ENCODE measurements at places on chromosomes 16 and 17. TPM values are rescaled to one million over a fixed set of nuclear protein-coding genes. Genes with fewer than 3 reads are reported as not detected.

Gene ST6GALNAC2
- 14.3 TPM for total RNA-seq

Gene SALL1
- total RNA-seq = not detected

Gene KIF19
- not detected for total RNA-seq

Gene CSH2
- total RNA-seq = not detected

Gene CDRT15
- not detected for total RNA-seq

Gene ENPP7
- total RNA-seq = not detected

Gene AIPL1
- not detected for total RNA-seq

Gene SLC6A2
- total RNA-seq = not detected

Gene PRR11
- total RNA-seq = 25.8 TPM

Gene ATAD5
- 3.8 TPM for total RNA-seq

DNA sequence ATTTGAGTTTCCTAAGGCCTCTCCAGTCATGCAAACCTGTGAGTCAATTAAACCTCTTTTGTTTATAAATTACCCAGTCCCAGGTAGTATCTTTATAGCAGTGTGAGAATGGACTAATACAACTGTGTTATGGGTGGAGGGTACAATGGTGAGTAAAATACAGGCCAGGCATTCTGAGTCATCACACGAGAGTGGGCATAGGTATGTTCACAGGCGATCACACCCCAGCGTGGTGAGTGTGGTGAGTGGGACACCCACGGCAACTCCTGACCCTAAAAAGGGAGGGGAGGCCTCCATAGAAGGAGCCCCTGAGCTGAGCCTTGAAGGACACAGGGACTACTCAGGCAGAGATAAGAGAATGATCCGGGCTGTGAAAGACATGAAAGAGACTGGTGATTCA is 22.6 kb upstream of the MAPT start:
- no peak for DNase-seq

- DNase-seq = no peak
Measured at GRCh38 chr17:34758316-34758715, 178.9 kb downstream of the TMEM132E start.

DNA sequence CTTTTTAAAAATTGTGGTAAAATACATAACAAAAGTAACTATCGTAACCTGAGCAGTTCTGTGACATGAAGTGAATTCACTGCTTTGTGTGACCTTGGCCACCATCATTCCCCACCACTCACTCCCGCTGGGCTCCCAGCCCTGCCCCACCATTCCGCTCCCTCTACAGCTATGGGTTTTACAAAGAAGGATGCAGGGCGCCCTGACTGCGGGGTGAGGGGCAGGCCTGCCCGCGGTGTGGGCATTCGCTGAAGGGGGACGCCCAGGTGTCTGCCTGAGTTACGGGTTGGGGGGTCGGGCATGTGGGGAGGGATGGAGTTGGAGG is at the start of gene CEMP1:
TSS of gene CEMP1 (minus strand) at position 38 of the 325 bp plus-strand sequence. CDS start 335 bp downstream, outside the sequence.
- DNase-seq = no peak

DNA sequence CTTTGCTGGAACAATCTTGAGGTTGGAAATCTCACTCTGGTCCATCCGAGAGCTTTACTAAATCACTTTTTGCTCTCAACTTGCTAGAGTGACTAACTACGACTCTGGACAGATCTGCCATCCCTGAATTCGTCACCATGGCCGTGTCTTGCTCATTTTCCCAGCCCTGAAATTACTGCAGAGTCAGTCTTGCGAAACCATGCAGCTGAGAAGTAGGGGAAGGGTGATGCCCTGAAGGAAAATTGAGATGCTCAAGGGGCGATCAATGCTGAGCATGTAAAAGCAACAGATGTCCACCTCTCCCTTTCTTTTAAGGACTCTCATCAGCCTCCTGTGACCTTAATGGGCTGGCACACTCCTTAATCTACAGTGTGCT is 18.8 kb downstream of the PCTP start:
- DNase-seq = no peak

- no peak for DNase-seq
Measured at GRCh38 chr16:69465881-69466280, 41.5 kb downstream of the CYB5B start.

DNA sequence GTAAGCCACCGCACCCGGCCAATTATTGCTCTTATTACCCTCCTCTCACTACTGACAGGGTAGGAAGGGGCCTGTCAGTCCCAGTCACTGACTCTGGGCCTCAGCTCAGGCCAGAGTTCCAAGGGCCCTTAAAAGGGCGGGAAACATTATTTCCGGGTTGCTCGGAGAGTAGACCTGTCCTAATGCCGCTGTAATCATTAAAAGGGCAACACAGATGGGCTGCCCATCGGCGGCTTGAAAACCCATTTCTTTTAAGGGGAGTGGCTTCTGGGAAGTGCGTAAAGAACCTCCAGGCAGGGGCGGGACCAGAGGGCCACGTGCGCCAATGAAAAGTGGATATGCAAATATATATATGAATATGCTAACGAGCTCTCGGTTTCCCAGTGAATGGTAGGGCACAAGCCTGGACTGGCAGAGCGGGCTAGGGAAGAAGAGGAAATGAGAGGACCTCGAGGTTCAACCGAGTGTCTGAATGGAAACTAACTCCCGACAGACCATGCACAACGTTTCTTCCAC is 26.6 kb downstream of the PIPOX start:
- no peak for DNase-seq

GRCh38 chr17:2398182-2398581 is 2.7 kb downstream of the MNT start:
- no peak for DNase-seq

GRCh38 chr17:35748341-35748841 is 4.6 kb downstream of the GAS2L2 start:
- DNase-seq = no peak

GRCh38 chr17:14089179-14089578 is 19.9 kb downstream of the COX10 start:
- DNase-seq = no peak

- no peak for DNase-seq
Measured at GRCh38 chr16:66001432-66001831, 365.1 kb upstream of the CDH5 start.

GRCh38 chr17:64327201-64327930 is 63.3 kb downstream of the PECAM1 start:
- DNase-seq = no peak

GRCh38 chr16:50941681-50942080 is 199.8 kb downstream of the CYLD start:
- DNase-seq = no peak

- DNase-seq = no peak
Measured at GRCh38 chr16:57331355-57331754, 27.2 kb upstream of the CCL22 start.

- no peak for DNase-seq
Measured at GRCh38 chr16:74700116-74700437, 585 bp downstream of the MLKL start.

- DNase-seq = peak; percentile 83
Measured at GRCh38 chr17:39225959-39226683, 376 bp upstream of the STAC2 start.

DNA sequence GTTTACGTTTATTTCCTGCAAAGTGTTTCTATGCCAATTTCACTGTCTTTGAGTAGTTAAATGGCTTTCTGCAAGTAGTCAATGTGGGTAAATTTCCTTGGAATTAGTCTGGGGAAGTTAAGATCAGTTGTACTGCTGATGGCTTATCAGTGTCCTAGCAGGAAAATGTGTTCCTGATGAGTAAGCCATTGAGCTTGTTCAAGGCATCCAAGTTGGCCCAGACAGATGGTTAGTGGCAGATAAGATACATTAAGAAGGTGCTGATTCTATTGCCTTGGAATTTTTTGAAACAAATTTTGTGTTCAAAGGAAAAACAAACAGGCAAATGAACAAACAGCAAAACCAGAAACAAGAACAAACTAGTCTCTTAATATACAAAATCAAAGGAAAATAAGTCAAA is 258.4 kb downstream of the MAP2K6 start:
- DNase-seq = peak; percentile 29

DNA sequence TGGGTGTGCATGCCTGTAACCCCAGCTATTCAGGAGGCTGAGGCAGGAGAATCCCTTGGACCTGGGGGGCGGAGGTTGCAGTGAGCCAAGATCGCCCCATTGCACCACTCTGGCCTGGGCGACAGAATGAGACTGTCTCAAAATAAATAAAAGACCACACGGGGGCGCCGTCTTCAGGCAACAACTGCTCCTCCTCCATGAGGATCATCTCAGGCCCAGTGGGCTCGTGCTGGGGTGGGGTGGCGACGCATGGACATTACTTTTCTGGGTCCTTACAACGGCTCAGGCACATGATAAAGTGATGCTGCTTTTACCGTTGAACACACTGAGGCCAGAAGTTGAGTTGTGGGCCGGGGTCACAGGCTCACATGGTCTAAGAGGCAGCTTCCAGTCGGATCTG is 56.2 kb downstream of the PRMT7 start:
- DNase-seq = peak; percentile 40

GRCh38 chr17:56985371-56986162 is 7.6 kb downstream of the SCPEP1 start:
- no peak for DNase-seq

GRCh38 chr17:48037036-48037837 is at the start of gene COPZ2:
COPZ2 (minus strand) TSS chr17:48037797; CDS start chr17:48037777, 20 bp downstream.
- DNase-seq = no peak

DNA sequence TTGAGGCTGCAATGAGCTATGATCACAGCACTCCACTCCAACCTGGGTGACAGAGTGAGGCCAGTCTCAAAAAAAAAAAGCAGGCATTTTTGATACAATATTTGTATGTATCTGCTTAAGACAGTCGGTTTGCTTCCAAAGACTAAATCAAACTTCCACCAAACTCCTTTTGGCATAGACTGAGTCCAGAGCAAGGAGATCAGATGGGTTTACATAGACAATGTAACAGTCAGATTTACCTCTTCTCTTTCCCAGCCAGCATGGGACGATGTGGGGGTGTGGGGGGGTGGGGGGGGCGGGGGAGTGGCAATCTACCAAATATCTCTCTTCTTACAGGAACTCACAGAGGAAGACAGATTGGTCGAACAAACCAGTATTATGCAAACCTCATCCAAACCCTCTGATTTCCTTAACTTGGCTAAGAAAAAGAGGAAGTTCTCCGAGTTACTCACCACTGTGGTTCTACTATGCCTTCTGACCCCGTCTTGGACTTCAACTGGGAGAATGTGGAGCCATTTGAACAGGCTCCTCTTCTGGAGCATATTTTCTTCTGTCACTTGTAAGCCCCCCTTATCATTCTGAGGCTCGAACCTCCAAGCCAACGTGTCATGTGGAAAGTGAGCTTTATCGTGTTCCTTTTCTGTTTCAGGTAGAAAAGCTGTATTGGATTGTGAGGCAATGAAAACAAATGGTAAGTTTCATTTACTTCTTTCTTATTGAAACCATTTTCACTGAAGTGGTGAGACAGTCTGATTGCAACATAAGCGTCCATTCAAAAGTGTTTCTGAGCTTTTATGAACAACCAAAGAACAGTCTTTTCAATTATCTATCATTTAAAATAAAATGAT is at the start of gene MILR1:
TSS of gene MILR1 (plus strand) at position 451 of the 848 bp plus-strand sequence. CDS start at position 505, 54 bp downstream.
- peak; percentile 5 for DNase-seq

DNA sequence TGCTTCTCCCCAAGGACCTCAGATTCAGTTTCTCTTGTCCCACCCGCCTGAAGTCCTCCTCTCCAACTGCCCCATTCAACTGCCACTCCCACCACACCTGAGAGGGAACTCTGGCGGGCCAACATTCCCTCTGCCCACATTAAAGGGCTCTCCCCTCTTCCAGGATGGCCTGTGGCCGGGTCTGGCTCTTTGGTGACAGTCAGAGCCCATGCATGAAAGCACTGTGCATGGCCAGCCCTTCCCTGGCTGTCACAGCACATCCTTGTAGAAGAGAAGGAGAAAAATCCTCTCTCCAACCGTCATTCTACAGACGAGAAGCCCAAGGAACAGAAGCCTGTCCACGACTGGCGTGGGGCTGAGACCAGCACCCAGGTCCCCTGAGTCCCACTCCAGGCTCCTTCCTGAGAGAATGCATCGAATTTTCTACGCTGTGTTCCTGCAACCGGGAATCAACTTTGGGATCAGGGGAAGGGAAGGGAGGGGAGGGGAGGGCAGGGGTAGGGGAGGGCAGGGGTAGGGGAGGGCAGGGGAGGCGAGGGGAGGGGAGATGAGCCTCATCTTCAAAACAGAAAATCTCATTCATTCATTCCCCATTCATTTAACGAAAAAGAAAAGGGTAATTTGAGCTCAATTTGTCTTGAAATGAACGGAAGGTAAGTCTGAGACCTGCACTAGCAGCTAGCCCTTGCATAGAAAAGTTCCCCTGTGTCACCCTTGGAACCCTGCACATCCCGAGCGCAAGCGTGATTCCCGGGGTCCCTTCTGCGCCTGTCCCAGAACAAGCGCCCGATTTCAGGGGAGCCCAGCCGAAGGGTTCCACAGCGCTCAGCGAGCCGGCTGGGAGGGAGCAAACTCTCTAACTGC is at the start of gene ABCC12:
TSS of gene ABCC12 (minus strand) at position 68 of the 864 bp plus-strand sequence. CDS start 9,569 bp downstream, outside the sequence.
- DNase-seq = no peak

All from G401 (cell line).